ENCODE measurements at places on chromosomes 12 and 14.

- peak overlapping the region; percentile 67 for H3K4me3 ChIP-seq
- H3K36me3 ChIP-seq: peaks cover 6% of the 10 kb centered on the region
- H3K27me3 ChIP-seq: peaks cover 7% of the 10 kb centered on the region
- peaks cover 5% of the 10 kb centered on the region for H3K4me1 ChIP-seq
- no peak overlapping the region for H3K27ac ChIP-seq
- DNase-seq: peak; percentile 20
Observed at GRCh38 chr12:132558861-132559623, 51.3 kb downstream of the LRCOL1 start.

GRCh38 chr12:24562771-24563431 is 386.0 kb downstream of the BCAT1 start:
- peaks cover 64% of the 10 kb centered on the region for H3K27me3 ChIP-seq
- no peak for DNase-seq
- peak overlapping the region; percentile 65 for H3K4me3 ChIP-seq
- H3K4me1 ChIP-seq: peaks cover 13% of the 10 kb centered on the region
- H3K27ac ChIP-seq: no peak overlapping the region

- no peaks in the 10 kb centered on the region for H3K27me3 ChIP-seq
- no peak for DNase-seq
- peaks cover 4% of the 10 kb centered on the region for H3K36me3 ChIP-seq
- no peak overlapping the region for H3K4me3 ChIP-seq
- H3K4me1 ChIP-seq: peaks cover 3% of the 10 kb centered on the region
- H3K27ac ChIP-seq: no peak overlapping the region
Observed at GRCh38 chr12:50647479-50647878, 116.4 kb upstream of the ATF1 start.

- H3K4me3 ChIP-seq: no peak overlapping the region
- no peaks in the 10 kb centered on the region for H3K4me1 ChIP-seq
- H3K36me3 ChIP-seq: no peaks in the 10 kb centered on the region
- no peak overlapping the region for H3K27ac ChIP-seq
- DNase-seq: no peak
Observed at GRCh38 chr12:70885956-70886355, 34.6 kb downstream of the PTPRR start.

DNA sequence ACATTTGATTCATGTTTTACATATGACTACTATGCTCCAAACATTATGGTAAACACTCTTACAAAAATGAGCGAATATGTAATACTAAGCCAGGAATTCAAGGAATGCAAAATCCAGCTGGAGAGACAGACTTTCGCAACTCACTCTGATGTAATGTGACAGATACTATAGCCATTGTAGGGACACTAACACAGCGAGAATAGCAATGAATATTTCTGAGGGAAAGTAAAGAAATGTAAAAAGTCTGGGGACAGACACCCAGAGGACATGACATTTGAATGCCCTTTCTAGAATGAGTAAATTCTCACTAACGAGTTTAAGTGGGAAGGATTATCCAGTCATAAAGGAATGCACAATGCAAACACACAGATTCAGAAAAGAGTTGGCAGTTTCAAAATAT is 121.9 kb downstream of the PIK3C2G start:
- H3K27ac ChIP-seq: no peak overlapping the region
- no peak for DNase-seq
- no peaks in the 10 kb centered on the region for H3K36me3 ChIP-seq
- no peaks in the 10 kb centered on the region for H3K4me1 ChIP-seq

DNA sequence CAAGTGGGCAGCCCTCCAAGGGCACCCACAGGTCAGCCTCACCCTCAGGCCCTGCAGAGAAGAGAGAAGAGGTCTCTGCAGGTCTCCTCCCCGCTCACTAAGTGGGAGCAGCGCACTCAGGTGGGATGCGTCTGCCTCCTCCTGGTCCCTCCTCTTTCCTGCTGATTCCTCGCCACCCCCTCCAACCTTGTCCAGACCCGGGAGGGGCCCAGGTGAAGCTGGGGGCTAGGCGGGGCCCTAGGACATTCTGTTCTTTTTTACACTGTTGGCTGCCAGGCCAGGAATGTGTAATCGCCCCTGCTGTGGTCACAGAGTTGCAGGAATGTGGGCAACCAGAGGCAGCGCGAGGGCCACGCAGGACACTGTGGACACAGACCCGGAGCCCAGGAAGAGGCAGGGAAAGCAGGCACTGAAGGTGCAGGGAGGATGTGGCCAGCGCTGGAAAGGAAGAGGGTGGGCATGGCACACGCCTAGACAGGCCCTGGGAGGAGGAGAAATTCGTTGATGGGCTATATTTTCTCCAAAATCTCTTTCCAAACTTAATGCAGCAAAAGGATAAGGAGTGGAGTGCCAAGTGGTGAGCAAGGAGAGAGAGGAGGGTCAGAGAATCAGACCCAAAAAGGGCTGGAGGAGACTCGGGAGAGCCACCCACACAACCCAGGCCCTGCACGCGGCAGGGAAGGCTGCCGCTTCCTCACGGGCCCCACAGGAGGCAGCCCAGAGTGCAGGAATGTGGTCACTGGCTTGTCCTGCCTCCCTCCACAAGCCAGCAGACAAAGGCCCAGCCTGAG is 911 bp upstream of the SCNN1A start:
- H3K4me3 ChIP-seq: peak overlapping the region; percentile 50
- H3K36me3 ChIP-seq: no peaks in the 10 kb centered on the region

DNA sequence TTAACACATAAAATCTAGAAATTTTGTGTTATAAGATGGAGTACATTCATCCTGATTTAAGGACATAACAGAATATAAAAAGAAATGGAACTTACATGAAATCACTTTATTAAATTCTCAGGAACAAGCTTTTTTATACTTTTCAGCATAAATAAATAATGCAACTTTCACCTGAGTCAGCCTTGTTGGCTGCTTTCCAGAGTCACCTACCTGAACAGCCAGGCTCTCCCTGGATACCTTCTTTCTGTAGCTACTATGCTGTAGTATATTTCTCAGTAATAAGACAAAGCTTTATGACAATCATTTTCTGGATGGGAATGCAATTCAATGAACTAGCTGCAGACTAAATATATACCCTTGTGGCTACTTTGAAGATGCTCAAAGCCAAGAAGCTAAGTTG is 111.9 kb downstream of the NTS start:
- no peak overlapping the region for H3K27ac ChIP-seq
- no peaks in the 10 kb centered on the region for H3K27me3 ChIP-seq
- no peaks in the 10 kb centered on the region for H3K4me1 ChIP-seq
- DNase-seq: no peak
- H3K36me3 ChIP-seq: no peaks in the 10 kb centered on the region

- H3K27me3 ChIP-seq: no peaks in the 10 kb centered on the region
- peaks cover 28% of the 10 kb centered on the region for H3K36me3 ChIP-seq
- no peak for DNase-seq
- H3K4me3 ChIP-seq: peak overlapping the region; percentile 70
- peaks cover 69% of the 10 kb centered on the region for H3K4me1 ChIP-seq
Observed at GRCh38 chr14:101813171-101813759, 51.8 kb downstream of the PPP2R5C start.

GRCh38 chr14:49512571-49512970 is 73.6 kb downstream of the RPS29 start:
- no peak for DNase-seq
- H3K27ac ChIP-seq: no peak overlapping the region
- H3K4me3 ChIP-seq: no peak overlapping the region
- no peaks in the 10 kb centered on the region for H3K36me3 ChIP-seq
- no peaks in the 10 kb centered on the region for H3K4me1 ChIP-seq
- H3K27me3 ChIP-seq: no peaks in the 10 kb centered on the region

DNA sequence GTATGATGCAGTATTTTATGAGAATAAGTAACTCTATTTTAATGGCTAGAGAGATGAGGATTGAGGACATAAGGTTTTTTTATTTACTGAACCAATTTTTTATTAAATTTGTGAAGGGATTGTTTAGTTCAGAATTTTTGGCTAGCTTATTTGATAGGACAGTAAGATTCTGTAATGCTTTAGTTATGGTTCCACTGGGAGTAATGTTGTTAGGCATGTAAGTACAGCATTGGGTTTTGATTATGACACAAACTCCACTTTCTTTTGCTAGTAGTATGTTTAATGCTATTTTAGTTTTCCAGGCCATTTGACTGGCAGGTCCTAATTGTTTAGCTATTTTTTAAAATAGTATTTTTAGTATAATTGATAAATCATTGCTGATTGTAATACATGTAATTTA is 33.8 kb upstream of the LRRC10 start:
- H3K36me3 ChIP-seq: no peaks in the 10 kb centered on the region
- no peak overlapping the region for H3K4me3 ChIP-seq

DNA sequence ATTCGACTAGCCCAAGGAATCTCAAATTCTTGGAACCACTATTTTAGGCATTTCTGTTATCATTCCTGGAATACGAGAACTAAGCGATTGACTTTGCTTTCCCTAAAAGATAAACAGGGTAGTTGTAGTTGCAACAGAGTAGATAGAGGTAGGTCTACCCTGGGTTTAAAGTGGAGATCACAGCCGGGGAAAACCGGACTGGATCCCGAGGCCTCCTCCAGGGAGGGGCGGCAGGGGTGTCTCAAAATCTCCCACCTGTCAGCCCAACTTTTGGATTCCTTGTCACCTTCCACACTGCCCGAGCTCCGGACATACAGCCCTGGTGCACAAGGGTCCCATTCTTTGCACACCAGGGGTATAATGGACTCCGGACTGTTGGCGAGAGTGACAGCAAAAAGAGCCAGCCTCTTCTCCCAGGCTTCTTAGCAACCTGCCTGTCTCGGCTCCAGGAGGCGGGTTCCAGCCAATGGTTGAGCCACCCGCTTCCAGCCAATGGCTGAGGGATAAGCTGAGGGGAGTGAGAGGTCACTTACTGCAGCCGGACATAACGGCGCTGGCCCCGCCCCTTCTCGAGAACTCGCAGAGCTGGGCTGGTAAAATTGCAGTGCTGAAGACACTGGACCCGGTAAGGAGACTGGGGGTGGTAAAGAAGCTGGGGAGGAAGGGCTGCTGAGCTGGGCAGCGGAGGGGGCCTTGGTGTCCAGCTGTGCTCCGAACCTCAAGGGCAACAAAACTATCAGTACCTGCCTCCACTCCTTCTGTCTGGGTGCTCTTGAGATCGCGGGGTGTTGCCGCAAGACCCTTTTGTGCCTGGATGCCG is at the start of gene SUOX:
SUOX (plus strand) TSS at position 562 of the 820 bp plus-strand sequence. CDS start 4,946 bp downstream, outside the sequence.
- peak within 1 kb of the TSS; percentile 72 for H3K4me3 ChIP-seq
- H3K27ac ChIP-seq: peak within 1 kb of the TSS; percentile 36
- DNase-seq: peak; percentile 72
- H3K27me3 ChIP-seq: peaks cover 18% of the 10 kb centered on the region
- peaks cover 5% of the 10 kb centered on the region for H3K36me3 ChIP-seq

Measured in activated naive CD4-positive, alpha-beta T cell treated with anti-CD3 and anti-CD28 coated beads for 36 hours (primary cell).